ENCODE measurements at places on chromosomes 1 and 21.
A peak's percentile ranks its signal among the peaks of the same experiment; 100 is the strongest.

DNA sequence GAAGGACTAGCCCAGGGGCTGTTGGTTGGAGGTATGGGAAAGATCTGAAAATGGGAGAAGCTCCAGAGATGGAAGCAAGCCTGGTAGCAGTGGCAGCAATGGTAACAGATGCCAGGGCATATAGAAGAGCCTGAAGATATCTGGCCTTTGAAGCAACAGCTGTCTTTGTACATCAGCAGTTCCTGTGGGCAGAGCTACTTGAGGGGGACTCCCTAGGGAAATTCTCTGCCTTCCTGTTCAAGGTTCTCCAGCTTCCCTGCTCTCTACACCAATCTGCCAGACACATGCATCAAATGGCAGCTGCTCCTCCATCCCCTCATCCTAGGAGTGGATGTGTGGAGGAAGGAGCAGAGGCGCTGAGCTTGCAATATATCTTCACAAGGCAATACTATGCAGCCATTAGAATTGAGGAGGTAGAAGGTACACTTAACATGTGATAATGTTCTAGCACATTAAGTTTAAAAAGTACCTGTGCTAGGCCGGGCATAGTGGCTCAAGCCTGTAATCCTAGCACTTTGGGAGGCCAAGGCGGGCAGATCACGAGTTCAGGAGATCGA is 2.2 kb downstream of the TMEM35B start:
- no peak for DNase-seq

- no peak for DNase-seq
Measured at GRCh38 chr1:164559342-164560051, 513 bp downstream of the PBX1 start.

DNA sequence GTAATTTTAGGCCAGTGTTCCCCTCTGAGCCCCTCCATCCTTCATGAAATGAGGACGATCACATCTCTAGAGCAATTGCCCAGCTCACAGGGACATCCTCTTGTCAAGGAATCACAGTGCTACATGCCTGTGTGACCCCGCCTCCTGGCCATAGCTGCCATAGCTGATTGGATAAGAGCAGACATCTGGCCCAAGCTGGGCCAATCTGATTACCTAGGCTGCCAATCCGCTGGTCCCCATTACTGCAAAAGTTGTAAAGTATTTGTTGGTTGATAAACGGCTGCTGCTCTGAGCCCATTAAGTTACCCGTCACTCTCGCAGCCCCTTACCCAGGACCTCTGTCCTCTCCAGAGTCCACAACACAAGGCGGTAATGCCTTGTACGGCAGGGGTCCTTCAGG is 8.3 kb downstream of the NT5C1A start:
- no peak for DNase-seq

DNA sequence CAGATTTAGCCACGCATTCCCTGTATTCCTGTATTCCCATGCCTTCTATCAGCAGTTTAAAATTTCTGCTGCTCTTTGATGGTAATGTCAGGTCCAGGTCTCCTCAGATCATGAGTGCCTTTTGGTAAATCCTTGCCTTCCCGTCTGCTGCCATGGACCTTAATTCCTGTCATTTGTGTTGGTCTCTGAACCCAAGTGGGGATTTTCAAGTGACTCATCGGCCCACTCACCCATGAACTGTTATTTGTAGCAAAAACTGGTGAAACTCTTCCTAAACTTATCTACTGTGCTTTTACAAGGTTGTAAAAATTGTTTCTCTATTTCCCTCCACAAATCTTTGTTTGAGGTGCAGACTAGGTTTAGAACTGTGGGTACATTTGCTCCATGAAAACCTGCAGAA is 47.4 kb downstream of the ACTN2 start:
- DNase-seq, result no peak

- no peak for DNase-seq
Measured at GRCh38 chr1:185645686-185646085, 88.5 kb upstream of the HMCN1 start.

DNA sequence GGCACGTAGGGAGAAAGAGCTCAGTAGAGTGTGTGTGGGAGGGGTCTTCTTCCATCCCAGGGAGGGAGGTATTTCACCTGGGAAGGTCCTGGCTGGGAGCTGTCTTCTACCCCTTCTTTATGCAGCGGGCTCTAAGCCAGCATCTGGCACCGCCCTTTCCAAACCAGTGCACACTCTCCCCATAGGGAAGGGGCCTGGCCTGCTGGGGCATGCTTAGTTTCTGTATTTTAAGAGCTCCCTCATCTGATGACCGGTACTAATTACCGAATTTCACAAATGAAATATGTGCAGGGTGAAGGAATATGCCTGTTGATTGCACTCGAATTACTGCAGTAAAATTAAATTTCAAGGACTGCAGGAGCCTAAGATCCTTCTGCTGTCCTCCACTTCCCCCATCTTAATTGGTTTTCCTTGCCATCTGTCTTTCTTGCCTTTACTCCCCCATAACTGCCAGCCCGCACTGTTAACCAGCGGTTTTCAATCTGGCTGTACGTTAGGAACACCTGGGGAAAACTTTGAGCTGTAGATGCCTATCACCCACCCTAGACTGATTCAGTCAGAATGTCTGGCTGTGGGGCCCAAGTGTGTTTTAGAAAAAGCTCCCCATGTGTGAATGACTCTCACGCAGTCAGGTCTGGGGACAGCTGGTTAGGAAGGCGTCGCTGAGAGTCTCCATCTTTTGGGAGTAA is 20.1 kb downstream of the GALNT2 start:
- no peak for DNase-seq

DNA sequence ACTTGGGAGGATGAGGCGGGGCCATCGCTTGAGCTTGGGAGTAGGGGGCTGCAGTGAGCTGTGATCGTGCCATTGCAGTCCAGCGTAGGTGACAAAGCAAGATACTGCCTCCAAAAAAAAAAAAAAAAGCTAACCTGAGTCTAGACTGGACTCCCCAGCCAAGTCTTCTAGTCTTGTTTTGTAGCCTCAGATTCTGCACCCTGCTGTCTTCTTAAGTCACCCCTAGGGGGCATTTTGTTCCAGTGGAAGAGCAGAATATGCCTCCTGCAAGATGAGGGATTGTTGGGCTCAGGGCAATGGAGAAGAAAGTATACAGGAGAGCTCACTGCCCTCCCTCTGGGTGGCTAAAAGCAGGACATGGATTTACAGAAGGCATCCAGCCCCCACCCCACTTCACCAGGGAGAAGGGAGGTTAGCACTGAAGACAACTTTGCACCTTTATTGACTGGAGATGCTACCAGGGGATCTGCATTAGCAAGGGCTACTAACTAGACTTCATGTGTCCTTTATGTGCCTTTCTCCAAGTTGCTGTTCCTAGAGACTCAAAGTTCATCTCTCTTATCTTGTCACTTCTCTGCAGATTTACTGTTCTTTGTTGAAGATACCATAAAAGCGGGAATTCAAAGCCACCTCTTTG is 15.3 kb upstream of the RNF187 start:
- DNase-seq, result no peak

DNA sequence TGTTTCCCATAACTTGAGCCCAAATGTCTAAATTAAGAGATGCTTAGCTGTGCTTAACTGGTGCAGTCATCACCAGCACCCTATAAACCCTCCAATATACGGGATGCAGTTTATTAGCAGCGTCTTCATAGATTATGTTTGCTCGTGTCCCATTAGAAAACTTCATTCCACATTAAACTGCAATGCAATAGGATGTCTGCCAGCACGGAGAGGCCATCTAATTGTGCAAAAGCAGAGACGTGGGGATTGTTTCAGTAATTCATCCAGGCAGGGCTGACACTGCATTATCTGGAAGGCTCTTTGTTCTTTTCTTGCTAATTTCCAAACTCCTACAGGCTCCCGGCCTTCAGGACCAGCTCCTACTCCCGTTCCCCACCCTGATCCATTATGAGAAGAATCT is 89.5 kb downstream of the CSMD2 start:
- DNase-seq, result no peak

- no peak for DNase-seq
Measured at GRCh38 chr1:145985502-145986439, 10.6 kb downstream of the TXNIP start.

DNA sequence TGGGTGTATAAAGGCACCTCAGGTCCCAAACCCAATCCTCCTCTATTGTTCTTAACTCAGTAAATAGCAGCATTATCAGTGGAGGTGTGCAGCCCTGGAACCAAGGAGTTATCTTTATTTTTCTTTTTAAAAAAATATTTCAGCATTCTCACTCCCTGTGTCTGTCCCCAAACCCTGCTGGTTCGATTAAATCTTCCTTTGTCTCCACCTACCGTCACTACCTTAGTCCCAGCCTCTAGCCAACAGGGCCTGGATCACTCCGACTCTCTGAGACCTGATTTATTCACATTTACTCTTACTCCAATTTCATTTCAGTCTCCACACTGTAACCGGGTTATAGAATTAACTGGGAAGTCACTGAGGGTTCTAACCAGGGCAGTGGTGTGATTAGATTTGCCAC is 39.1 kb upstream of the FAM89A start:
- no peak for DNase-seq

DNA sequence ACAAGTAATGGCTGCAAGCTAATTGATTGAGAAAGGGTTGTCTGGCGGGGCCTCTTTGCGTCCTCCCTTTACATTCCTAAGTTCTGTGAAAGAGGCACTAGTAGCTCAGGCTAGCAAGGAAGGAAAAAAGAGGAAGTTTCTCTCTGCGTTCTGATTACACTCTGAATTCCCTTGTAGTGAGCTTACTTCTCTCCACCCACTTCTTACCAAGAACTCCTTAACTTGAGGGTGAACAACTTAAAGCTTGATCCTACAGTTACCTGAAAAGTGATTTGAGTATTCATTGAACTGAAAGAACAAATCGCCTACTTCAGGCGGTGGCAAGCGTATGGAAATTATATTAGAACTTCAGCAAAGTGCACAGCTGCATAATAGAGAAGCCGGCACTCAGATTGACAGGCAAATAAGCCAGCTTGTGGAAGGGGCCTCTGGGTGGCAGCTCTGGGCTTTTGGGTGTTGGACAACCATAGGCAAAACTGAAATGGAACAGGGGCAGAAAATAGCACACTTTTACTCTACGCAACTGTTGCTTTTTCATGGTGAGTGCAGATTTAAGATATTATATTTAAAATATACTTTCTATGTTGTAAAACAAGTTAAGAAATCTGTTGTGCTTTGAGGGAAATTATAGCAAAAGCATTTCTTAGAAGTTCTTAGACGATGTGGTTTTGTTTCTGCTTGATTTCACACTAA is 464.5 kb downstream of the USP25 start:
- DNase-seq, result no peak

- no peak for DNase-seq
Measured at GRCh38 chr1:67094191-67094590, 40.2 kb upstream of the SLC35D1 start.

DNA sequence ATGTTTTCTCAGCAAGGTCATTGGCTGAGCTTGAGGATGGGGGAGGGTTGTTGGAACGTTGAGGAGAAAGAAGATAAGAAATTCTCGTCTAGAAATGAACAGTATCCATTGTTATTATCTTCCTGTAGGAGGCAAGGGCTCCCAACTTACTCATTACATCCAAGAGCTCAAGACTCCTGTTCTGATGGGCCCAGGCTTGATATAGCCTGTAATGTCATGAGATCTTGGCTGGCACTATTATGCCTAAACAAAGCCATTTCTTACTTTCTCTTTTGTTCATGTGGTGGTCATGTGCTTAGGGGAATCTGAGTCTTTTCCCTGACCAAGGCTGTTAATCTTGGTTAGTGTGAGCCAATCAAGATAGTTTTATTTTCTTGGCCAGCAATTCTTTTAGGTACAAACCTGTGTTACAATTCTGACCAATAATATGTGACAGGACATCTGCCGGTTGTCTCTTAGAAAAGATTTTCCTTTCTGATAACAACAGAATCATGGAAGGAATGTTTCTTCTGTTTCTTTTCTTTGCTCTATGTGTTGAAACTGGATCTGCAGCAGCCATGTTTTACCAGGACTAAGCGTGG is 15.2 kb upstream of the IGSF3 start:
- DNase-seq, result no peak

DNA sequence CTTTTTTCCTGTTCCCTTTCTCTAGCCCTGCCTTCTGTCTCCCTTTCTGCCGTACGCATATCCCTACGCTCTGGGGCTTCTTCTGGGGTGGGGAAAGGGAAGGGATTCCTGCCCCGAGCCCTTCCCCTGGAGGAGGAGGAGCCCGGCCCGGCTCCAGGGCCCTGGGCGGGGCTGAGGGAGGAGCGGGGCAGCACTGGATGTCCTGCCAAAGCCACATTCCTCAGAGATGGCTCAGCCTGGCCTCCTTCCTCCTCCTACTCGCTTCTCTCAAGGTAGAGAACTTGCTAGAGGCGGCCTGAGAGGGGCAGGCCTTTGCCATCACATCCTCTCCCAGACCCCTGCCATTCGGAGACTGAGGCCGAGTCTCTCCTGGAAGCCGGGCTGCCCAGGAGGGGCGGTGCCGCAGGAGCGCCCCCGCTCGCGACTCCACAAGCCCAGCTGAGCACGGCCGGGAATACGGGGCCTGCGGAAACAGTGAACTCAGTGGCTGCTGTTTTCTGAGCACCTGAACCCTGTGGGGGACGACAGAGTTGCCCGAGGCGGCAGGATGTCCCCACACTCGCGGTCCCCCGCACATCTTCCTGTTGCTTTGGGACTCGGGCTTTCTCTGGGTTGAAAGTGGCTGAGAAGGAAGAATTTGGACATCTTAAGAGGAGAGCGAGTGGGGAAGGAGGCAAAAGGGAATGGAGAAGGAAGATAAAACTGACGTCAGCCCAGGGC is 12.2 kb downstream of the ADAMTSL4 start:
- DNase-seq, result peak; percentile 85

DNA sequence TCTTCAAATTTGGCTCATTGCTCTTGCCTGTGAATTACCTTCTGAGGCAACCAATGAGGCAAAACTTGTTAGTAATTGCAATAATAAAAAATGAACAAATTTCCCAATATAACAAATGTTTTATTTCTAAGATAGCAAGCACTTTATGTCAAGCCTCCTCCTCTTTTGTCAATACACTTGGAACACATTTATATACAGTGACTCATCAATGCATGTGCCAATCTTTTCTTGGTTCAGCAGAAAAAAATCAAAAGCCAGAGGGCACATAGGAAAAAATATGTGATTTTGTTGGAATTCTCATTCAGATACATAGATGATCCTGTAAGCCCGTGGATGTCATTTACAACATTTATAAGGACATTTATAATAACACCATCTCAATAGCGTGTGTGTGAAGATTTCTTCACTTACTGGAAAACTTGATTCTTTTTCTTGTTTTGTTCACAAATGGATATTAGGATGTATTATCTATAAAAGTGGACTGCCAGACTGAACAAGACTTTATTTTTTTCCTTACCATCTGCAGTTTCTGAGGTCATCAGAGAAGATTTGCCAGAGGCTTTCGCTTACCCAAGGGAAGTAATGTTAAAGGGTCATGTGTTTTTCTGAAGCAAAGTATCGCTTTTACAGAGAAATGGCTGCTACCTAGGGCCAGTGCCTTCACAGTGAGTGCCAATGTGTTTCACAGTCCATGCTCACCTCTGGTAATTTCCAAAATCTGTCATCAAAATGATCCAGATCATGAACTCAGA is 645.7 kb upstream of the PTBP2 start:
- DNase-seq, result no peak

GRCh38 chr1:74857676-74858075 is 124.7 kb downstream of the TYW3 start:
- no peak for DNase-seq

- DNase-seq, result no peak
Measured at GRCh38 chr1:78640462-78640861, 9.2 kb upstream of the IFI44 start.

GRCh38 chr1:34929853-34930701 is 627 bp upstream of the DLGAP3 start:
- DNase-seq, result no peak

- DNase-seq, result peak; percentile 35
Measured at GRCh38 chr1:60978421-60979357, 103.7 kb upstream of the NFIA start.
